ENCODE measurements at places on chromosomes 7 and 10.
A peak's percentile ranks its signal among the peaks of the same experiment; 100 is the strongest.

GRCh38 chr10:26441491-26442214 is 3.5 kb downstream of the APBB1IP start:
- DNase-seq, result peak; percentile 42

DNA sequence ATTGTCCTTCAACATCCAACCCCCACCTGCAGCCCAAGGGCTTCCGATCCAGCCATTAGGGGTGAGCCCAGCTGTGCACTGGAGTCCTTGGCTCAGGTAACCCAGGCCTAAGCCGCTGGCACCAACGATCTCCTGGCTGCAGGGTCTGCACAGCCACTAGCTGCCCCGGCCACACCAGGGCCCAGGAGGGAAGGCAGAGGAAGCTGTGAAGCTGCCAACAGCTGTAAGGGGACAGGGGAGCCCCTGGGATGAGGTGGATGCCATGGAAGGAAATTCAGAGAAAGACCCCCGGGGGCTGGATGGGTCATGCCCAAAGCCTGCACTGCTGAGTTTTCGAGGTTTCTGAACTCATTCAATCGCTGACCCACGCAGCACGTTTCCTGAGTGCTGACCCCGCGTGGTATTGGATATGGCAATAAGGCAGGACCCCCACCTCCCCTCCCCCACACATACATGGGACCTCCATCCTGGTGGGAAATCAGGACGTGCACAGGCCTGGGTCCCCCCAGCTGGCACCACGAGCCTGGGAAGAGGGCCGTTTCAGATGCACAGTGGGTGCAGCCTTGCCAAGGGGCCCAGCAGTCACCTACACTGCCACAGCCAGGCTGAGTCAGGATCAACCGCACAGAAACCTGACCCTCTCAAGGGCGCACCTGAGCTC is 170.3 kb downstream of the DIP2C start:
- no peak for DNase-seq

DNA sequence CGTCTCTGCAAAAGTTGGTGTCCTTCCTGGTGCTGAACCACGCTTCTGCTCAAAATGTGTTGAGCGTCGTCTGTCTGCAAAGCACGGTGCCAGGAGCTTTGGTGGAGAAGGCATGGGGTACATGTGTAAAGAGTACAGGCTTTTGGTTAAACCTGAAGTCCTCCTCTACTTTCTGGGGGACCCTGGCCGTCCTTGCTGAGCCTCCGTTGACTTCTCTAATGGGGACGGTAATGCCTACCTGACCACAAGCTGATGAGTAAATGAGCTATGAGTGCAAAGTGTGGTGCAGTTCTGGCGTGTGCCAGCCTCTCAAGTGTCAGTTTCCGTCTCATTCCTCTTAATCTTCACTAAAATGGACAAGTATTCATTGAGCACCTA is 527 bp upstream of the HERPUD2 start:
- DNase-seq, result peak; percentile 47

DNA sequence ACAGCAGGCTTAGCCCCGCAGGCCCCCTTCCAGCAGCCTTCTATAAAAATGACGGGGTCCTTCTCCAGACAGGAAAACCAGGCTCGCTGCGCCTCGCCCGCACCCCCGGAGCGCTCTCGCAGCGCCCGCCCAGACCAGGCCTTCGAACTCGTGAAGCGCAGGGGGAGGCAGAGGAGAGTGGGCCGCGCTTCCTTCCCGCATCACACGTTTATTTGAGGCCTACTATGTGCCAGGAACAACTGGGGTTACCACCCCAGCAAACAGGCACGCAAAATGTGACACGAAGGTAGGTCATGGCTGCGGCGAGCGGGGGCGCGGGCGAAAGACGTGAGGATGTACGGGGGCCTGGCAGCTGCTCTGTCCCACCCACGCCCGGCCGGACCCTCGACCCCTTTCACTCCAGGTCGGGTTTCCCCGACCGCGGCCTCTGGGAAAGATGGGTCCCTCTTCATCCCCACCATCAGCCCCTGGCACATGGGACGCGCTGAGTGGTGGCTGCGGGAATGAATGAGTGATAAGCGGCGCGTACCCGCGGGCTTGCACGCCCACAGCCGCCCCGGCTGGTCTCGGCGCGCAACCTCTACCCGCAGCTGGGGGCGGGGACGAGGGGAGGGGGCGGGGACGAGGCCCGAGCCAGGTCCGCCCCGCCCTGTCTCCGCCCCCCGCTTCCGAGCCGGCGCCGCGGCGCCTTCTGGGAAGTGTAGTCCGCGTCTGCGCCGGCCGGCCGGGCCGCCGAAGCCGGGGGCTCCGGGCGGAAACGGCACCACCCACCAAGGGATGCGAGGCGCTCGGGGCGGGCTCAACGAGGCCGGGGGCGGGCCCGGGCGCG is 59.1 kb downstream of the ZNF467 start:
- peak; percentile 95 for DNase-seq

- peak; percentile 38 for DNase-seq
Measured at GRCh38 chr10:31929261-31930022, 811 bp upstream of the ARHGAP12 start.

GRCh38 chr7:154412105-154412504 is 359.9 kb downstream of the DPP6 start:
- no peak for DNase-seq

DNA sequence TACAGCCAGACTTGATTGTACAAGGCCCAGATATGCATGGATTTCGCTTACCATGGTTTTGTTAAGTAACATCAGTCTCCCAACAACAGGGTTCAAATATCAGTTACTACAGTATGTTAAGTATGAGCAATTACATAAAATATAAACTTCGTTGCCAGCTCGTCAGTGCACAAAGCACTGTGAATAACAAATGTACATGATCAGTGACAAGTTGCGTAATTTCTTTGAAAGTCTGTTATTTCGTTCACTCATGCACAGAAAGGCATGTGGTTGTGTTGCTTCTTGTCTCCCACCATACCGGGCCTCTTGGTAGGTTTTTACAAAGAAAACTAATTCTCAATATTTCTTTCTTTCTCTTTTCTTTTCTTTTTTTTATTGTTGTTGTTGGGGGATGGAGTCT is 12.5 kb upstream of the ZNF487 start:
- DNase-seq, result no peak

GRCh38 chr10:644943-645334 is 44.5 kb downstream of the DIP2C start:
- DNase-seq, result no peak

- DNase-seq, result no peak
Measured at GRCh38 chr10:30041196-30042105, 17.9 kb downstream of the JCAD start.

- DNase-seq, result no peak
Measured at GRCh38 chr7:8214244-8214824, 47.6 kb downstream of the ICA1 start.

DNA sequence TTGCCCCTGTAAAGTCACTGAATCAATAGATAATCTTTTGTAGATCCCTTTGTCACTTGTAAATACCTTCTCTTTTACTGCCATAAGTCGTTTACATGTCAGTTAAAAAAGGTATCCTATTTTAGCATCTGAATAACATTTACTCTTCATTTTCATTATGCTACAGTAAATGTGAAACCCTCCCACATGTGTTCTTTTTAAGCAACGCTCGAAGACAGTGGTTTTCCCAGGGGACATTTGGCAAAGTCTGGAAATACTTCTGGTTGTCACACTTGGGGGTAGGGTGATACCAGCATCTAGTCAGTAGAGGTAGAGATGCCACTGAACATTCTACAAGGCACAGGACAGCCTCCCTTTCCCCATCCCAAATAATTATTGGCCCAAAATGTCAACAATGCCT is 23.7 kb downstream of the ATAD1 start:
- no peak for DNase-seq

DNA sequence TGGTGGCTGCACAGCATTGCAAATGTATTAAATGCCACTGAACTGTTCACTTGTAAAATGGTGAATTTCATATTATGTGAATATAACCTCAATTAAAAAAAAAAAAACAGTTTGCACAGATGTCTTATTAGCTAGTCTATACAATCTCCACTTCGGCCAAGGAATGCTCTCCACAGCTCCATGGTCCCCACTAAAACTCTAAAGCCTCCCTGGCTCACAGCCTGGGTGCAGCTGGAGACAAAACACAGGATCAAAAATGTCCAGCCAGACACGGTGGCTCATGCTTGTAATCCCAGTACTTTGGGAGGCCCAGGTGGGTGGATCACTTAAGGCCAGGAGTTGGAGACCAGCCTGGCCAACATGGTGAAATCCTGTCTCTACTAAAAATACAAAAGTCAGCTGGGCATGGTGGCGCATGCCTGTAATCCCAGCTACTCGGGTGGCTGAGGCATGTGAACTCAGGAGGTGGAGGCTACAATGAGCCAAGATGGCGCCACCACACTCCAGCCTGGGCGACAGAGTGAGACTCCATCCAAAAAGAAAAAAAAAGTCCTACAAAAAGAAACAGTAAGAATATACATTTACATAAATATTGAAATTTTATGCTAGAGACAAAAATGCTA is 66.0 kb downstream of the SRPK2 start:
- no peak for DNase-seq

- DNase-seq, result no peak
Measured at GRCh38 chr7:24442170-24442777, 131.0 kb upstream of the PALS2 start.

- DNase-seq, result no peak
Measured at GRCh38 chr10:125363791-125364190, 203.4 kb upstream of the CTBP2 start.

DNA sequence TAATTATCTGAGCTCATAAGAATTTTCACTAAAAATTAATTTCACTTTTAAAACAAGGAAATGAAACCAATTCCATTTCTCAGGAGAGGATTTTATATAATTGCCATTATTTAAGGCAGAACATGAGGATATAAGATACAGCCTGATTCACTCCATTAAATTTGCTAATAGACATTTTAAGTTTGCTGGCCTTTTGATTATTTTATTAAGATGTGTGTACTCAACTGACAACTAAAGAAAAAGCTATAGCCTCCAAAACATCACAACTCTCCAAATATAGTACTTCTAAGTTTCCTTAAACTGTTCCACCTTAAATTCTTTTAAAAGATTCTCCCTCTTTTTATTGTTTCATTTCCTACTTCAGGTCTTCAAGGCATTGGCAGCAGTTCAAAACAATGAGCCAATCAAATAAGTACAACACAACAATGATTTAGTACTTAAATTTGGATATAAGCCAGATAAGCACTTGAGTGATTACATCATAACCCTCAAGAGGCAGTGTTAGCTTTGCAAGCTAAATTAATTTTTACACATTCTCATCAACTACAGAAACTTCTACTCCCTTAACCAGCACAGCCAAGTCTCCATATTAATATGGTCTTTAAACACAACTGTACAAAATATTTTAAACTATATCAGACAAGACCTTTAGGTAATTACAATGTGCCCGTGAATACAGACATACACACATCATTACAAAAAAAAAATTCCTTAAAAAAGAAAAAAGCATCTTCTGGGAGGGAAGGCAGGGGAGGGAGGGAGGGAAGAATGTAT is 121.8 kb downstream of the KMT2C start:
- no peak for DNase-seq

DNA sequence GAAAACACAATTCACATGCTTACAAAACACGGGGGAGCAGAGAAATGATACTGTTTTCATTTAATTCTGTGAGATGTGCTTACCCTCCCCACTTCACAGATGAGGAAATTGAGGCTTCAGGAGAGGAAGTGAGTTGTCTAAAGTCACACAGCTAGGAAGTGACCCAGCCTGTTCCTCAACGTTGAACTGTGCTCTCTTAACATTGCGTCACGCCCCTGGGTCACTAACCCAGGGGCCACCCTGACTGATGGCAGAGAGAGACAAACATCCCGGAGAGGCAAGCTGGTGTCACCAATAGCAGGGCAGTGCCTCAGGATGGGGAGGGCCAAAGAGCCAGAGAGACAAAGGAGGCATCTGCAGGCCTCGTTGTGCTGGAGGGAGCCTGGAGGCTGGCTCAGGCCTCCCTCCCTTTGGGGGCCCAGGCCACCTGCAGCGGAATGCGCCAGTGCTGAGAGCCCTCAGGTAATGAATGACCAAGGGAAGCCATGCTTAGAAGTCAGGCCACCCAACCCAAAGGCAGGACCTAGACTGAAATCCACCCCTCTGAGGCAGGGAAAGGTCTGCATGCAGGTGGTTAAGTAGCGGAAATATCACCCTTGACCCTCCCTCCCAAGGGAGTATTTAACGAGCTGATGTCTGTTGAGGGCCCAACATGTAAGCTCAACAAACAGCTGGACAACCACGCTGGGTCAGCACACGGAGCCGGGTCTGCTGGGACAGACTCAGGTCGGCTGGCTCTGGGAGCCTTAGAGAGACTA is 81.3 kb downstream of the C10orf105 start:
- DNase-seq, result no peak

- DNase-seq, result peak; percentile 41
Measured at GRCh38 chr10:84665883-84666463, 337.6 kb downstream of the CCSER2 start.

GRCh38 chr7:41732843-41733306 is 30.0 kb upstream of the INHBA start:
- DNase-seq, result no peak

DNA sequence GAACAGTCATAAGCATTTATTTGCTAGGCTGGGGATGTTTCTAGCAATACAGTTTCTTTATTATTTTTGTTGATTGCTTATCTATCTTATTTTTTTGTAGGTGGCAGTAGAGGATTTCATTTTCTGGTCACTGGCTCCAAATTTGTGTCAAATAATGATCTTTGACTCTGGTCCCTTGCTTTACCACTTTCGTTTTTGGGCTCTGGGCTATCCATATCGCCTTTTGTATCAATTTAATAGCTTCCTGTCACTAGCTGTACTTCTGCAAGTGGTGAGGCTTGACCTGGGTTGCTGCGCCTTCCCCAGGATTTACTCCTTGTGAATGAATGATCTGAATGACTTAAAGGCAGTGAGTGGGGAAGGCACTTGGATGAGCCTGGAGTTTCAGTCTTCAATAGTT is 48.4 kb downstream of the MDFIC start:
- no peak for DNase-seq

GRCh38 chr10:87705339-87705738 is 45.7 kb downstream of the PAPSS2 start:
- DNase-seq, result no peak

DNA sequence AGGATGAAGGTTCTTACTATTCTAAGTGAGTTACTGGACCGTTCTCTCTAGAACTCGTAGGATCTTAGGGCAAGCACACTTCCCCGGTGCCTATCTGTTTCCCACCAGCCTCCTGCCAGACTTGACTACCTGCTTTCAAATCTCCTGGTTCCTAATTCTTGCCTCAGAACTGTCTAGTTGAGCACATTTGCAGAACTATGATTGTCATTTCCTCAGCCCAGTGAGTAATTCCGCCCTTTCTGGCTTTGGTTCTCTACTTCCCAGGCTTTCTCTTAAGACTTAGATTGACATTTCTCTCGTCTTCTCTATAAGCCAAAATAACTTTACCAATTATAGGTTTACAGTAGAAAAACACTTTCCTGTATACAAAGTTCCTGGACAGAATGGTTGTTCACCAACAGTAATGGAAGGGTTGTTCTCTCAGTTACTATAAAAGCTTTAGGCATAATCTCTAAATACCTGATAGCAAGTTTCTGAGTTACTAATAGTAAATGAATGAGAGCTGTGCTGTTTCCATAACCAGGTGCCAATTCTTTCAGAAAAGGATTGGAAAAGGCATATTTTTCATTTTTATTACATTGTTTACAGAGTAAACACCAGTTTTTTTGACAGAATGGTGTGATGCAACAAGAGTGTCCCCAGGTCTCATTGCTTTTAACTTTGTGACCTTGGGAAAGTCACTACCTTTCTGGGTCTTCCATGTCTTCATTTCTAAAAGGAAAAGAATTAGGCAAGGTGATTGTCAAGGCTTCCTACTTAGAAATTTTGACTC is 41.1 kb downstream of the PLEKHA8 start:
- DNase-seq, result no peak

GRCh38 chr7:25775999-25776743 is 375.8 kb upstream of the NFE2L3 start:
- DNase-seq, result no peak
